Hindlimb muscle (tissue), 1 donor: ENCODE measurements at places on chromosomes 2 and 18. TPM values are rescaled to one million over a fixed set of nuclear protein-coding genes. Genes with fewer than 3 reads are reported as not detected.

The SH3RF3 gene
- polyA plus RNA-seq = 5.0 TPM

The OSBPL6 gene
- 4.6 TPM for polyA plus RNA-seq

The TNFRSF11A gene
- polyA plus RNA-seq = 4.7 TPM

The COL4A4 gene
- polyA plus RNA-seq = 0.08 TPM

The CAPN14 gene
- 0.09 TPM for polyA plus RNA-seq

The DSG2 gene
- 3.8 TPM for polyA plus RNA-seq

The OSR1 gene
- 13.7 TPM for polyA plus RNA-seq

The GATA6 gene
- polyA plus RNA-seq = 1.3 TPM

The GPR17 gene
- 2.9 TPM for polyA plus RNA-seq

The HOXD10 gene
- 0.10 TPM for polyA plus RNA-seq

The SCG2 gene
- not detected for polyA plus RNA-seq

The BCL11A gene
- polyA plus RNA-seq = 3.1 TPM

The CFC1 gene
- not detected for polyA plus RNA-seq

The TUBA3E gene
- not detected for polyA plus RNA-seq

The DHRS9 gene
- polyA plus RNA-seq = 3.0 TPM

The BMP10 gene
- polyA plus RNA-seq = not detected

The DNAH6 gene
- 0.04 TPM for polyA plus RNA-seq

The GAD1 gene
- 0.57 TPM for polyA plus RNA-seq

The FASTKD1 gene
- 22.1 TPM for polyA plus RNA-seq

The NGEF gene
- 0.56 TPM for polyA plus RNA-seq

The GALR1 gene
- polyA plus RNA-seq = 0.09 TPM

The LHCGR gene
- 0.25 TPM for polyA plus RNA-seq

The PRSS56 gene
- polyA plus RNA-seq = 2.2 TPM

The CD207 gene
- polyA plus RNA-seq = 0.27 TPM

The ZNF516 gene
- 53.3 TPM for polyA plus RNA-seq

The EMILIN2 gene
- 23.1 TPM for polyA plus RNA-seq

The TRIM43 gene
- not detected for polyA plus RNA-seq

The C1GALT1C1L gene
- polyA plus RNA-seq = 1.3 TPM

The ZNF396 gene
- polyA plus RNA-seq = 1.3 TPM

The CYS1 gene
- 14.0 TPM for polyA plus RNA-seq

The RNF125 gene
- polyA plus RNA-seq = 16.0 TPM

The ANKRD30BL gene
- polyA plus RNA-seq = 0.08 TPM

The PREB gene
- 35.1 TPM for polyA plus RNA-seq

The LTBP1 gene
- 43.3 TPM for polyA plus RNA-seq

The PLB1 gene
- 2.4 TPM for polyA plus RNA-seq

The SCN2A gene
- not detected for polyA plus RNA-seq

The PPP1R1C gene
- polyA plus RNA-seq = not detected

The THSD7B gene
- polyA plus RNA-seq = 0.89 TPM

The KRTCAP3 gene
- polyA plus RNA-seq = 1.4 TPM

The M1AP gene
- 0.27 TPM for polyA plus RNA-seq

The CXCR1 gene
- not detected for polyA plus RNA-seq

The IL36B gene
- polyA plus RNA-seq = not detected

The PLEKHH2 gene
- polyA plus RNA-seq = 5.6 TPM

The TANK gene
- polyA plus RNA-seq = 27.6 TPM

The UGT1A3 gene
- not detected for polyA plus RNA-seq

The POTEE gene
- polyA plus RNA-seq = not detected
